ENCODE measurements at places on chromosomes 16 and 17.

DNA sequence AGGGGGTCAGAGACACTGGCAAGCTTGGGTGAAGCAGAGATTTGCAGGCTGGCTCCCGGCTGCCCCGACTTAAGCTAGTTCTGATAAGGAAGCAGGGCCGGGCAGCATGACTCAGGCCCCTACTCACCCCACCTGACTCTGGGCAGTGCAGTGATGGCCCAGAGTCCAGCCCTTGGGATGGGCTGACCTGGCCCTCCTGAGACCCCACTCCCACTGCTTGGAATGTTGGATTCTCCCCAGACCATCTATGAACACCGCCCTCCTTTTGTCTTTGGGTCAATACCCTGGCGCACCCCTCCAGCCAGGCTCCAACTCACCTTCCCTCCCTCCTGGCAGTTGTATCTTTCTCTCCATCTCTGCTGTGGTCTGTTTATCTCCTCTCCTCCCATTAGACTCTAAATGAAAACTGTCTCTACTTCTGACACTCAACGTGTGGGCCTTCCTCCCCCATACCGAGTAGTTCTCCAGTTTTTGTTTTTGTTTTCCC, 21.0 kb downstream of the LGALS3BP start:
- DNase-seq = no peak

DNA sequence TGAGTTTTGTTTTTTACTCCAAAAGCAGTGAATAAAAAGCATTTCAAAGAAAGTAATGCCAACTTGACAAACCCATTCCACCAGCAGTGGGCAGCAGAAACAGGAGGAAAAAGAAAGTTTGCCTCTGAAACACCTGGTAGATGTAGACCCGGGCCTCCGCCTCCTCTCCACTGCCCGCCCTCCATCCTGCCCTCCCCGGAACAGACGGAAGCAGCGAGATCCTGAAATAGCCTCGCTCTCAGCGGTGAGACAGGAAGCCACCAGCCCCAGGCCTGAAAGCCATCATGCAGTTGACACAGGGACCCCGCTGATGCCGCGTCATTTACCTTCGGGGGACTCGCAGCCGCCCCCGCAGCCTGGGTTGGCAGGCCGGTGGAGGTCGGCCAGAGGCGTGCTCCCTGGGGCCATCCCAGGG, 67.8 kb downstream of the C16orf78 start:
- peak; percentile 73 for DNase-seq

DNA sequence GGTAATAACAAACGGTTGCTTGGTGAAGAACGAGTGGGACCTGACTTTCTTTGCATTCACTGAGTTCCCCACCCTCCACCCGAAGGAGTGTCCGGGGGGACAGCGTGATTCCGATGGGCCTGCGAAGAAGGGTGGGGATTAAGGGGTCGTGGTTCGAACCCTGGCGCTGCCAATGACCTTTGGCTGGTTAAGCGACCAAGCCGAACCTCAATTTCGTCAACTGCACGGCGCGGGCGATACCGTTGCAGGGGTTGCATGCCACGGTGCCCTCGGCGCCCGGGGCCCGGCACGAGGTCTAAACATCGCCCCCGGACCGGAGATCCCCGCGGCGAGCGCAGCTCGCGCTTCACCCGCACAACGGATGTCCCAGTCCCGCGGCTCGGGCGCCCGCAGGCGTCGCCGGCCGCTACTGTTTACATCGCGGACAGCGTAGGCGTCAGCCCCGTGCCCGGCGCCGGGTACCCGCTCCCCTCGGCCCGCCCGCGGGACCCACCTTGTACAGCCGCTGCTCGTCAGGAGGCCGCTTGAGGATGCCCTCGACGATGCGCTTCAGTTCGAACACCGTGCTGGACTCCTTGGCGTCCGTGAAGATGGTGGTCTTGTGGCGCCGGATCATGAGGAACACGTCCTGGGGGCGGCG, 460 bp downstream of the ELOB start:
- DNase-seq = peak; percentile 40

DNA sequence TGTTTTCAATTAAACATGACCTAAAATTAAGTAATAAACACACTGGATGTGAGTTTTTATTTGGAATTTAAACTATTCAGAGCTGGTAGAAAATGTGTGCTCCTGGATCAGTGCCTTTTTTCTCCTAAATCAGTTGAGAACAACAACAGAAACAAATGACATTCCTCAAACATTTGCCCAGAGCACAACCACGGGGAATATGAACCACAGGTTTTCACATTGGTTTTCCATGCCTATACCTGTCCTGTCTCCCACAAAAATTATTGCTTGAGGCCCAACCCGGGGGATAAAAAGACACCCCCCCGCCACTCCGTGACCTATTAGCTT, 6.8 kb downstream of the HSBP1 start:
- no peak for DNase-seq

DNA sequence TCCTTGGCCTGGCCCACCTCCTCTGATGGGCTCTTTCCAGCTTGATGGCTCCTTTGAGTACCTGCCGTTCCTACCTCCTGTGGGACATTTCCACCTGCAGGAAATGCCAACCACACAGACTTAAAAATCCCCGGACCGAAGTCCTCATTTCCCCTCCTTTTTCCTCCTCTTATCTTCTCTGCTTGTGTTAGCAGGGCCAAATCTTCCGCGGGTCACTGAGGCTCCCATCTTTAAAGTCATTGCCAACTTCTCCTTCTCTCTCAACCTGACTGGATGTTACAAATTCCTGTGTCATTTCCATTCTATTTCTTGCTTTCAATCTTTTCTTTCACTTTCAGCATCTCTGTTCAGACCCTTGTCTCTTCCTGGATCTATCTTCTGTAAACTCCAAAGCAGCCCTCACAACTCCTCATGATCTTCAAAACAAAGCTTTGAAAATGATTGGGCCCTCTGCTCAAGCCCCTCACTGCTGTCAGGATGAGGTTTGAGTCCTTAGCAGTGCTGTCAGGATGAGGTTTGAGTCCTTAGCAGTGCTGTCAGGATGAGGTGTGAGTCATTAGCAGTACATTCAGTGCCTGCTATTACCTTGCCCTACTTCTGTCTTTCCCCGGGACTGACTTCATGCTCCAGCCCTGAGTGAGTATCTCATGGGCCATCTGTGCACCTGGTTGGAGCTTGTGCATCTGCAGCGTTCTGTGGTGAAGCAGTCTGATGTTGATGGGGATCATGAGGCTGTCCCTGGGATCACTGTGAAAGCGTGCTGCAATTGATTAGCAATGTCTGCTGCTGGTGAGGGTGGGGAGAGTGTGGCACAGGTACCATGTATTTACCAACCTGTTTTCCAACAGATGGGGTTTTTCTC, 100.1 kb downstream of the IRF8 start:
- no peak for DNase-seq

DNA sequence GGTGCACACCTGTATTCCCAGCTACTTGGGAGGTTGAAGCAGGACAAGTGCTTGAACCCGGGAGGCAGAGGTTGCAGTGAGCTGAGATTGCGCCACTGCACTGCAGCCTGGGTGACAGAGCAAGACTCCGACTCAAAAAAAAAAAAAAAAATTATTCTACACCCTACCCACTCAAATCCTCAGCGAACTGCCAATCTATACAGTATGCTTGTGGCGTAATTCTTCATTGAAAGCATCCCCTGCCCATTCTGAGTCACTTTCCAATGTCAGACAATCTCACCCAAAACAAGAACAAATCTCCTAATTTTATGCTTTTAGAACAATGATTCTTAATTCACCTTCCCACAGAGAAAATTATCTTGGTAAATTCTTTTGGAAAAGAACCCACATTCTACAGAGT, 12.0 kb downstream of the AMFR start:
- no peak for DNase-seq

- no peak for DNase-seq
These were observed 26.5 kb upstream of the C16orf87 start for GRCh38 chr16:46857368-46857945.

GRCh38 chr17:4956493-4957061, 5.7 kb downstream of the ENO3 start:
- peak; percentile 48 for DNase-seq

GRCh38 chr17:64386412-64387144, 4.1 kb downstream of the PECAM1 start:
- no peak for DNase-seq
